ENCODE measurements at places on chromosomes 13 and 19.

- DNase-seq, result no peak
Observed at GRCh38 chr19:50516964-50517703, 3.4 kb upstream of the ASPDH start.

- no peak for DNase-seq
Observed at GRCh38 chr13:30916991-30917390, 10.9 kb downstream of the MEDAG start.

DNA sequence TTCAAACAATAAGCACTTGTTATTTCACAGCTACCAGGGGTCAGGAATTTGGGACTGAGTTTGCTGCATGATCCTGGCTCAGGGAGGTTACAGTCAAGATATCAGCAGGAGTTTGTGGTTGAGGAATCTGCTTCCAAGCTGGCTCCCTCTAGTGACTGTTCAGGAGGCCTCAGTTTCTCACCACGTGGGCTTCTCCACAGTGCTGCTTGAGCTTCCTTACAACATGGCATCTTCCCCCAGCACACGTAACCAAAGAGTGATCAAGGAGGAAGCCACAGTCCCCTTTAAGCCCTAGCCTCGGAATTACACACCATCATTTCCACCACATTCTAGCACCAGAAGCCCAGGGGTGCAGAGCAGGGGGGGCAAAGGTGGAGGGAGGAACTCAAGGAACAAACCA lies 28.8 kb downstream of the CELF5 start:
- no peak for DNase-seq

DNA sequence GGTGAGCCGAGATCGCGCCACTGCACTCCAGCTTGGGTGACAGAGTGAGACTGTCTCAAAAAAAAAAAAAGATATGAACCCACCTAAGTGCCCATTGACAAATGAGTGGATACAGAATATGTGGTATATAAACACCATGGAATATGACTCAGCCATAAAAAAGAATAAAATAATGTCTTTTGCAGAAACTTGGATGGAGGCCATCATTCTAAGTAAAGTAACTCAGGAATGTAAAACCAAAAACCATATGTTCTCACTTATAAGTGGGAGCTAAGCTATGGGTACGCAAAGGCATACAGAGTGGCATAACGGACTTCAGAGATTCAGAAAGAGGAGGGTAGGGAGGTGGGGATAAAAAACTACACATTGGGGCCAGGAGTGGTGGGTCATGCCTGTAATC lies 29.5 kb downstream of the PLA2G4C start:
- DNase-seq, result no peak

GRCh38 chr19:15265850-15266248 lies 33.6 kb upstream of the EPHX3 start:
- DNase-seq, result no peak

GRCh38 chr19:5587661-5588060 lies 19.9 kb upstream of the TINCR start:
- DNase-seq, result no peak

- DNase-seq, result no peak
Observed at GRCh38 chr13:57823704-57824103, 192.2 kb downstream of the PCDH17 start.

DNA sequence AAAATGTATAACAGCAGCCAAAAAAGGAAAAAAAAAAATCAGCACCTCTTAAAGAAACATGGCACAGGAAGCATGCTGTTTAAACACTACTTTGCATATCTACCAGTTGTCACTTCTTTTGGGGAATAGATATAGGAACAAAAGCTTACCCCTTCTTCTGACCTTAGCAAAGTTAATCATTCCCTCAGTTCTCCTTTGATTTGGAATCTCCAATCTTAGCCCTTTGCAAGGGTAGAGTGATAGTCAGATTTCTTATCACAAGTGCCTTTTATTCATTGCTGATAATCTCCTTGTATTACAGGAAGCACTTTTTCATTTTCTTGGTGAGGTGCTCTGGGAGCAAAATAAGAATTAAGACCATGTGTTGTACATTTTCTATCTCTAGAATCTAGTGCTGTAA lies 1327.6 kb downstream of the OLFM4 start:
- no peak for DNase-seq

DNA sequence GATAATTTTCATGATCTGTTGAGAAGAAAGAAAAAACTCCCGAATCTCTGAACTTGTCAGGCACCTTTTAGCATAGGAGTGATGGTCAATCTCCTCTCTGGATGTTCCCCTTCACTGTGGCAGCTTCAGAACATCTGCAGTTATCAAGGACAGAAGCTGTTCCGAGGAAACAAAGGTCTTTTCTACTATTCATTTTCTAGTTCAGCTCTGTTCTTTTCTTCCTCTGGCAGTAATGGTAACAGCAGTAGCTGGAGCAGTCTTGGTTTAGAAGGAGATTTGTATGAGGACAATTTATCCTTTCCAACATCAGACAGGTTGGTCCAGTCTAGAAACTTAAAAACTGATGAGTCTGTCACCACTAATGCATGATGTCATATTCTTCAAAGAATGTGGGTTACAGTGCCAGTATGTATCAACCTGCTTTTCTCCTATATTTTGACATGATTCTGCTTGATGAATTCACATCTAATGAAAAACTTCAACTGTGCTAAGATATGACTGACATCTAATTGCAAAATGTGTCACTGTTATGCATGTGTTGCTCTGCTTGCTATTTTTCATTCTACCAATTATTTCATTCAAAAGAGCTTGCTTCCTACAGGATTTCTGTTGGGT lies 41.0 kb downstream of the AKAP11 start:
- DNase-seq, result no peak

GRCh38 chr19:6610934-6611852 lies 20.2 kb upstream of the CD70 start:
- DNase-seq, result no peak

GRCh38 chr19:55050749-55051532 lies 12.0 kb downstream of the RDH13 start:
- DNase-seq, result no peak

DNA sequence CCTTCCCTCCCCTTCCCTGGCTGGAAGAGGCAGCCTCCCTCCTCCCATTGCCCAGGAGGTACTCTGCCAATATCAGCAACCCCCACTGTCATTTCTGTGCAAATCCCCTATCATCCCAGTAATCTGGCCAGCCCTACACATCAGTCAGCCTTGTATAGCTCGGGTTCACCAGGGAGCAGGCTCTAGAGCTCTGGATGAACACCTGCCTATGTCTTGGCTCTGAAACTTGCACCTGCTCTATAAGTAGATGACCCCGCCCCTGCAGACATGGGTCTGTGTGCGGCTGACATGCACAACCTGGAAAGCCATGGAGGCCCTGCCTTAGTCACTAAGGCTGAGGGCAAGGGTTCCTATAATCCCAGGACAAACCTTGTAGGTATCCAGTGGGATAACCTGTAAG lies 1042.9 kb downstream of the UQCRFS1 start:
- no peak for DNase-seq

- DNase-seq, result no peak
Observed at GRCh38 chr19:16160445-16160942, 12.8 kb downstream of the CIB3 start.

- no peak for DNase-seq
Observed at GRCh38 chr13:21219036-21219381, 42.6 kb downstream of the MRPL57 start.

DNA sequence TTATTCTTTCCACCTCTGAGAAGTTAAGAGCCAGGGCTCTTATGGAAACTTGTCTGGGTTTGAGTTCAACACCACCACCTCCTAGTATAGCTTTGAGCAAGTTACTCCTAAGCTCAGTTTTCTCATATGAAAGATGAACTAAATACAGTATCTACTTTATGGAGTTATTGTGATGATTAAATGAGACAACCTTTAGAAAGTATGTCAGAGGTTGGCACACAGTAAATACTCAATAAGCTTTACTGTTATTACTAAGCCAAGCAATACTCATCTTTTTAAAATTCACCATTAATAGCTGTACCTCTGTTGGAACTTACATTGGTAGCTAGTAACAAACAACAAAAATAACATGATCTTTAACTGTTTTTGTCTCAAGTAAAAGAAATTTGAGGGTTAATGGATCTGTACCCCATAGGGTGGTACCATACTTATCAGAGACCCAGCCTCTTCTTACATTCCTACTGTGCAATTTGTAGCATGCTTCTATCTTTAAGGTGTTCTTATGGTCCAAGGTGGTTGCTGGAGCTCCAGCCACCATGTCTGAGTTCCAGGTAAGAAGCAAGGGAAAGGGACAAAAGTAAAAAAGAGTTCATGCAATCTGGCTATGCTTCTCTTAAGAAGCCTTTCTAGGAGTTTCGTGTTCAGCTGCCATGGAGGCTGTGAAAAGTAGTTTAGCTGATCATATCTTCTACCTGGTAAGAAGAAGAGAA lies 24.1 kb upstream of the NDFIP2 start:
- no peak for DNase-seq

- no peak for DNase-seq
Observed at GRCh38 chr13:41547251-41548000, 90.1 kb downstream of the RGCC start.

DNA sequence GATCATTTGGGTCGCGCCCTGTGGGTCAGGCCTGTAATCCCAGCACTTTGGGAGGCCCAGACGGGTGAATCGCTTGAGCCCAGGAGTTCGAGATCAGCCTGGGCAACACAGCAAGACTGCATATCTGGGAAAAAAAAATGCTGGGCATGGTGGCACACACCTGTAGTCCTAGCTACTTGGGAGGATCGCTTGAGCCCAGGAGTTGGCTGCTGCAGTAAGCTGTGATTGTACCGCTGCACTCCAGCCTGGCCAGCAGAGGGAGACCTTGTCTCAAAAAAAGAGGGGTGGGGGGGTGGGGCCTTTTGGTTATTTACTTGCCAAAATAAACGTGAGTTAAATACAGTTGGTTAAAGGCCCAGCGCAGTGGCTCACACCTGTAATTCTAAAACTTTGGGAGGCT lies 9.8 kb upstream of the ZNF544 start:
- DNase-seq, result peak; percentile 48

GRCh38 chr13:34044660-34045080 lies 226.7 kb downstream of the RFC3 start:
- no peak for DNase-seq

- no peak for DNase-seq
Observed at GRCh38 chr13:106449096-106449495, 86.4 kb downstream of the EFNB2 start.

- no peak for DNase-seq
Observed at GRCh38 chr19:30215248-30215647, 156.9 kb upstream of the ZNF536 start.

- DNase-seq, result peak; percentile 59
Observed at GRCh38 chr19:14361824-14362223, 19.4 kb upstream of the ADGRE5 start.

GRCh38 chr13:44352202-44352601 lies 21.4 kb upstream of the SERP2 start:
- DNase-seq, result no peak
